Left renal cortex interstitium (tissue), 4 donors: ENCODE measurements at places on chromosomes 3 and 15. TPM values are rescaled to one million over a fixed set of nuclear protein-coding genes. Genes with fewer than 3 reads are reported as not detected.

The BFSP2 gene
- not detected for polyA plus RNA-seq

The GHRL gene
- 3.2 TPM for polyA plus RNA-seq

DNA sequence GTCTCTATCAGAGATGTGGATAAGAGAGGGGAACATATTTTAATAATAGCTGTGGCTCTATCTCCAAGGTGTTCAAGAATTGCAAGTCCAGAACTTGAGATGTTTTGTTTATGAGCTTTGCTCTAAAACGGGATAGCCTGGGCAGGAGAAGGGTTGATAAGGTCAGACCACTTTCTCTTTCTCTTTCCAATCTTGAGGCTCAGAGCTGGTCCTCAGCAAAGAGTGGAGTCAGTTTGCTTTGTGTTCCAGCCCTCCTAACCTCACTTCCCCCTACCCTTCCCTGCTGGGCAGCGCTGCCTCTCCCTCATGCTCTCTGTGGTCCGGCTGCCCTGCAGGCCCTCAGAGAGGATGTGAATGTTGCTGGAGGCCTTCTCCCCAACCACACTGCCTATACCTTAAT, 13.8 kb downstream of the KLHL6 start:
- DNase-seq: no peak

DNA sequence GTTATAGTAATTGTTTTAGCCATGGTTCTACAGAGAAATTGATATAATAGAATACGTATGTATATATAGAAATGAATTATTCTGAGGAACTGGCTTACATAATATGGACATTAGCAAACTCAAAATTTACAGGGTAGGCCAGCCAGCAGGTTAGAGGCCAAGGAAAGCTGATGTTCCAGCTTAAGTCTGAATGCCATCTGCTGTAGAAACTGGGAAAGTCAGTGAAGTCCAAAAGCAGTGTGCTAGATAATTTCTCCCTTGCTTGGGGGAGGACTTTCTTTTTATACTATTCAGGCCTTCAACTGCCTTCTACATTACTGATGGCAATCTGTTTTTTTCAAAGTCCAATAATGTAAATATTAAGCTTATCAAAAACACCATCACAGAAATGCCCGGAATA, 1174.7 kb downstream of the ZPLD1 start:
- no peak for DNase-seq

DNA sequence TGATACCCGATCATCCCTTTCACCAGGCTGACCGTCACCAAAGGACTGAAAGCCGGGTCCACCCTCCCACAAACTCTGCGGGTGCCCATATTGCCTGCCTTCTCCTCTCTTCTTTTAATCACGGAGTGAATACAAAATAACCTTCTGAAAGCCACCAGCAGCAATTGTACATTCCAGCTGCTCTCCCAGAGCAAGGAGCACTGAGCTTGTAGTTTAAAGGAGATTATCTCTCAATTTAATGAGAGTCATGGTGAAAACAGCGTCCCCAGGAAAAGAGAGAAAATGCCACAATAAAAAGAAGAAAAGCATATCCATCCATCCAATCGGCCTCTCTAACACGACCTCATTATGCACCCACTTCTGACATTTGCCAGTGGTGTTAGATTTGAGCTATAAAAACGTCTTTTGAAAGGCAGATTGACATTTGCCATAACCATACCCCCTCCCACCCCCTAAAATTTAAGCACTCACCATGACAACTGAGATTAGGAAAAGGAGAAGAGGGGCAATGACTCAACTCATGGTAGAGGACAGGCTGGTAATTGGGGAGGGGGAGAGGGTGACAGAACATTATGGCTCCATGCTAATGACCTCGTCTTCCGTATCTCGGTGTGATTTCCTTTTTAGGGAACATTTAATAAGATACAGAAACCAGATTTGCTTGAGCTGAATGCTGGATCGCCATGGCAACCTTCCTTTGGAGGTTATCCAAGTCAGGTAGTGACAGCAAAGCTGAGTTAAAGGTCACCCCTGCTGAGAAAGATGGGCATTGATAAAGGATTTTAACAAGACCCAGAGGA, 106.2 kb downstream of the ST8SIA2 start:
- no peak for DNase-seq

The GOLGA6L7 gene
- polyA plus RNA-seq: 1.1 TPM

DNA sequence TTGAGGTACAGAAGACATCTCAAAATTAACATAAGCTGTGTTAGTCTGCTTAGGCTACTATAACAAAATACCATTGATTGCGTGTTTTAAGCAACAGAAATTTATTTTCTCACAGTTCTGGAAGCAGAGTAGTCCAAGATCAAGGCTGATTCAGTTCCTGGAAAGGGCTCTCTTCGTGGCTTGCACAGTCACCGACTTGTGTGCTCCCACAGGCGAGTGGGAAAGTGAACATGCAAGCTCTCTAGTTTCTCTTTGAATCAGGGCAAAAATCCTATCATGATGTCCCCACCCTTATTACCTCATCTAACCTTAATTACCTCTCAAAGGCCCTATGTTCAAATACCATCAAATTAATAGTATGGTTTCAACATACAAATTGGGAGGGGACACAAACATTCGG, 505.9 kb downstream of the ZIC1 start:
- no peak for DNase-seq

The ALAS1 gene
- 48.1 TPM for polyA plus RNA-seq

- DNase-seq: no peak
Measured at GRCh38 chr3:17638356-17638755, 104.1 kb downstream of the TBC1D5 start.

The PRSS50 gene
- 1.4 TPM for polyA plus RNA-seq

DNA sequence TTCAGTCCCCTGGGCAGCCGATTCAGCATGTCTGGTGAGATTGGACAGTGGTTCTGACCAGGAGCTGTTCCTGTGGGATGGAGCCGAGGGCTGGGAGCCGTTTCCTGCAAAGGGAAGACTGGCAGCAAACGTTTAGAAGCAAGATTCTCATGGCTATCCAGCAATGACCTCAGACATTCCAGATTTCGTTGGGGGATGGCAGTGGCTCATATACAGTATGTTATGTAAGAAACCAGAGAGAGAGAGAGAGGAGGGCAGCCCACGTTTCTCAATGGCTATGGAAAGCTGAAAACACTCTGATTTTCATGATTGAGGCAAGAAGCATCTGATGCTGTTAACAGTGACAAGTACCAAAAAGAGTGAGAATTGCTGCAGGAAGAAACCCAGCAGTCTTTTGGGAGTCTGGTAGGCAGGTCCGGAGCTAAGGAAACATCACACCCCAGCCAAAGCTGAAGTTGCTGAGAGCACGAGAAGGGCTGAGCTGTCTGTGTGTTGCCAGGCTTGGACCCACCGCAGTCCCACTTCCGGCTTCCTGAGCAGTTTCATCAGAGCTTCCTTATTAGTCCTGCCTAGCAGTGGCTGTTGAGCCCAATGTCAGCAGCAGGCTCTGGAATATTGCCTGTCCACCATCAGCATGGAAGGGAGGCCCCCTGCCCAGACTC, 25.6 kb upstream of the VPS8 start:
- no peak for DNase-seq

The STAC gene
- 8.6 TPM for polyA plus RNA-seq

DNA sequence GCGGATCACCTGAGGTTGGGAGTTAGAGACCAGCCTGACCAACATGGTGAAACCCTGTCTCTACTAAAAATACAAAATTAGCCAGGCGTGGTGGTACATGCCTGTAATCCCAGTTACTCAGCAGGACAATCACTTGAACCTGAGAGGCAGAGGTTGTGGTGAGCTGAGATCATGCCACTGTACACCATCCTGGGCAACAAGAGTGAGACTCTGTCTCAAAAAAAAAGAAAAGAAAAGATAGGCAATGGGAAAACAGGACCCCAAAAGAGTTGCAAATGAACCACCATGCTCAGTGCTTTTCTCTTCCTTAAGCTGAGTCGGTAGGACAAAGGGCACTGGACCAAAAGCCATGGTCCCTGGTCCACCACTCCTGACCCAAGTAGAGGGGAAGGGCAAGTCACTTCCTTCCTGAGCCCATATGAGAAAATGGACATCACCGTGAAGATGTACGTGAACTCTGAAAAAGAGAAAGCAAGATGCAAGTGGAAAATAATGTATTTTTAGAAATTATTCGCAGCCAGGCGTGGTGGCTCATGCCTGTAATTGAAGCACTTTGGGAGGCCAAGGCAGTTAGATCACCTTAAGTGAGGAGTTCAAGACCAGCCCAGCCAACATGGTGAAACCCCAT, 2.6 kb downstream of the ITGB5 start:
- DNase-seq: no peak

The TNNC1 gene
- polyA plus RNA-seq: 8.1 TPM

DNA sequence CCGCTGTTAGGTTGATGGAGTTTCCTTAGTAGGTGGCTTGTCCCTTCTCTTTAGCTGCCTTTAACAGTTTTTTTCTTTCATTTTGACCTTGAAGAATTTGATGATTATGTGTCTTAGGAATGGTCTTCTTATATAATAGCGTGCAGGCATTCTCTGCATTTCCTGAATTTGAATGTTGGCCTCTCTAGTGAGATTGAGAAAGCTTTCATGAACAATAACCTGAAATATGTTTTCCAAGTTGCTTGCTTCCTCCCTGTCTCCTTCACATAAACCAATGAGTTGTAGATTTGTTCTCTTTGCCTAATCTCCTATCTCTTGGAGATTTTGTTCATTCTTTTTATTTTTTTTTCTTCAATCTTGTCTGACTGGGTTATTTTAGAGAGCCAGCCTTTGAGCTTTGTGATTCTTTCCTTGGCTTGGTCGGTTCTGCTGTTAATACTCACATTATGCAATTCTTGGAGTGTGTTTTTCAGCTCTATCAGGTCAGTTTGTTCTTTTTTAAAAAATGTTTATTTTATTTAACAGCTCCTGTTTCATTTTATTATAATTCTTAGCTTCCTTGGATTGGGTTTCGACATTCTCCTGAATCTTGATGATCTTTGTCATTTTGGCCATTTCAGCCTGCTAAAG, 627.9 kb downstream of the SI start:
- DNase-seq: no peak

DNA sequence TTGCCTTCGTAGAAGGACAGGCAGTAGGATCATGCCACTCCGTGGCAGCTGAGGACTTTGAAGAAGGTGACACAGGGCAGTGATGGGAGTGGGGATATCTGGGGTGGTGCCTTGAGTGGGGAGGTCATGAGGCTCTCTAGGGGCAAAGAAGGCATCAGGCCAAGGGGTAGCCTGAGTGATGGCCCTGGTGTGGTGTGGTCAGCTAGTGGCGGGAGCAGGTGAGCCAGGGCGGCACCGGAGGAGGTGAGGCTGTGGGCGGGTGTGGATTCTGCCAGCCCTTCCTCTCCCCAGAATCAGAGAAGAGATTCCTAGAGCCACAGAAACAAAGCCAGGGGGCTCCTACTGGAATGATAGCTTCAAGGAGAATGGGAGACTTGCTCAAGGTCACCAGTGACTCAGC, 18.4 kb downstream of the WNT7A start:
- no peak for DNase-seq

DNA sequence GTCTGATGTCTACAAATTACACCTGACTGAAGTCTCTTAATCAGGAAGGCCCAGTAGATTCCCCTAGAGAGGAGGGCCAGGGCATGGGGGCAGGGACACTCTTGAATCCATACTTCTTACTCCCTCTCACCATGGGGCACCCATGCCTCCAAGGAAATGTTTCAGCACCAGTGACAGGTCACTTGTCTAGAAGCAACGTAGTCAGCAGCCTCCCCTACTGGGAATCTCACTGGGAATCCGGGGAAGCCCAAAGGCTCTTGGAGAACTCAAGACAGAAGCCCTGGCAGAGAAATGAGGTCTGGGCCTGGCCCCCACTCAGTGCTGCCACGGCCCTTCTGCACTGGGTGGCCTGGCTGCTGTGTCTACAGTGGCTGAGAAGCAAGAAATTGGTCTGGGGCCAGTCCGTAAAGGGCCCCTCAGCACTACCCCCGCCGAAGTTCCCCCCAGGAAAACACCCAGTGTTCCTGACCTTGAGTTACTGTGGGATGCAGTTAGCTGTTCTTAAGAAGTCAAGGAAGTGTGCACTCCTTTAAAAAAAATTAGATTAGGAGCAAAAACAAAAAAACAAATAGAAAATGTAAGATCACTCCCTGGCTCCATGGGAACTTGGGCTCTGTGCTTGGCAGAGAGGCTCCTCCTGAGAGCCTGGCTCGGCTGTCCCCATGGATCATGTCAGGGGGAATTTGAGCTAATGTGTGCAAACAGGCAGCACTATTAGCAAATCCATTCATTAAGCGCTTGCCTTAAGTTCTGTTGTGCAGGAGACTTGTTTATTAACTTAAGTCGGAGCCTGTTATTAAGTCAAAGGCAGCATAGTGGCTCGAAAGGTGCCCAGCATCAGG, 5.4 kb upstream of the LINGO1 start:
- no peak for DNase-seq

- DNase-seq: no peak
Measured at GRCh38 chr15:39914977-39915376, 5.1 kb downstream of the GPR176 start.

GRCh38 chr3:16109929-16110328, 64.6 kb upstream of the GALNT15 start:
- DNase-seq: no peak

- no peak for DNase-seq
Measured at GRCh38 chr3:10373686-10374261, 52.9 kb upstream of the SEC13 start.

DNA sequence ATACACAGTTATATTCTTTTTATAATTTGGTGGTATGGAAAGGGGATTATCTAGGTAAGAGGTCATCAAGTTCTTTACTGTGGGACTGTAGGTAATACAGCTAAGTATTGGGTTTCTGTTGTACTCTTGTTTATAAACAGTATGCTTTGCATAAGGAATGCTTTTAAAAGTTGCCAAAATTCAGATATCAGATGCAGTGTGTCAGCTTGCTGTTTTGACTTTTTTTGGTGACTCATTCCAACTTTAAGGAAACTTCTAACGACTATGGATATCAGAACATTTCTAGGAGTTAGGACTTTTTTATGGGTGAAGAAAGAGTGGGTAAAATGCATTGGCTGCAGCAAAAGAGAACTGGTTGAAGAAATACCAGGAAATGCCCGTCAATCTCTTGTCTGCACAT, 2.8 kb downstream of the SCAANT1 start:
- DNase-seq: no peak

DNA sequence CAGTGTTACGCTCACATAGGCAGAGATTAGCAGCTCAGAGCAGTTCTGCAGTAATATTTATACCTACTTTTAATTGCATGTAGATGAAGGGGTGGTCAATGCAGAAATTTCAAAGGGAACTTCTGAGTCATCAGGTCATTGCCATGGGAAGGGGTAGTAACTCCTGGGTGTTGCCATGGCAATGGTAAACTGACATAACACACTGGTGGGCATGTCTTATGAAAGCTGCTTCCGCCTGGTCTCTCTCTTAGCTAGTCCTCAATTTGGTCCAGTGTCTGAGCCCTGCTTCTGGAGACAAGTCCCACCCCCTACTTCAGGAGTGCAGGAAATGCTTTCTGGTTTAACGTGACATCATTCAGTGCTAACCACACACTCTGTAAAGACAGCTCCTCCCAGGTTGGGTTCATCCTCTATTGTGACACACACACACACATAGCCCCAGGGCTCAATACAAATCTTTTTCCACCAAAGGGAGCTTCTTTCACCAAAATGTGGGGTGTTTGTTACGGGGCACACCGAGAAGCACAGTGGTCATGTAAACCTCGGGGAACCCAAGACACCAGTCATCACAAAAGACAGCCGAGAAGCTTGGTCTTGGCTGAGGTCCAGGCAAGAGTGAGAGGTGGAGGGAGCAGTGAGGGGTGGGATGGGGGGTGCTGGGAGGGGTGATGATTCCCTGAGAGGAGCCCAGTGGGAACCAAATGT, 74.5 kb downstream of the TLE3 start:
- DNase-seq: no peak

The IGSF11 gene
- 3.9 TPM for polyA plus RNA-seq

- no peak for DNase-seq
Measured at GRCh38 chr15:31023841-31024240, 32.4 kb upstream of the MTMR10 start.
